ENCODE measurements at places on chromosomes 5 and 9. TPM values are rescaled to one million over a fixed set of nuclear protein-coding genes. Genes with fewer than 3 reads are reported as not detected.
A peak's percentile ranks its signal among the peaks of the same experiment; 100 is the strongest.

The GFI1B gene
- total RNA-seq: 0.19 TPM

DNA sequence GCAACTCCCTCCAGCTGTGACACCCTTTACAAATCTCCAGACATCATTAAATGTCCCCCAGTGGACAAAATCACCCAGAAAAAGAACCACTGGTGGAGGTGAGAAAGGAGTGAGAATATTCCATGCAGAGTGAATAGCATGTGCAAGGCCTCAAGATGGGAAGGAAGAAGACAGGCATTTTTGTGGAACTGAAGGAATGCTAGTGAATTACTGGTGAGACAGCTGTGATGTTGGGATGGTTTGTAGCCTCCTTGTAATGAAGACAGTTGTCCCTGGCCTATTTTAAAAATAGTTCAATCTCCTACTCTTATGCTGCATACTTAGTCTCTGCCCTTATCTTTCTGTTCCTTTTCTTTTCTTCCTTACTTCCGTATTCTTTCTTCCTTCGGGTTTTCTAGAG is 124.9 kb upstream of the RPS23 start:
- DNase-seq: no peak

- DNase-seq: peak; percentile 68
These were observed 383.7 kb upstream of the TRPC7 start for GRCh38 chr5:136749016-136749415.

DNA sequence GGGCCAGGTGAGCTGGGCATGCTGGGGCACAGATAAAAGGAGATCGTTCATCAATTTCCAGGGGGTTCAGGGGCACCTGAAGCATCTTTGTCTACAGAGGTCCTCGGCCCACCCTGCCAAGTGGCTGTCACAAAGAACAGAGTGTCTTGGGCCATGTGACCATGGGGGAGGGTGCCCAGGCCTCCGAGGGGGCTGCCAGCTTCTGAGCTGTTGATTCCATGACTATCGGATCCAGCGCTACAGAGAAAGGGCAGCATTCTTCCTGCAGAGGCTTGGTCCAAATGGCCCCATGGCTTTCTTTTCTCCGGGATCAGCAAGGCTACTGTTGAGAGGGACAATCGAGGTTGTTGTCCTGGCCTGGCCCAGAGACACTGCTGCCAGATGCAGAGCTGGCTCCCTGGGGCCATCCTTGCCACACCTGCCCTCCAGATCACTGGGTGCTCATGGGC is 289.2 kb downstream of the ZSWIM6 start:
- no peak for DNase-seq

DNA sequence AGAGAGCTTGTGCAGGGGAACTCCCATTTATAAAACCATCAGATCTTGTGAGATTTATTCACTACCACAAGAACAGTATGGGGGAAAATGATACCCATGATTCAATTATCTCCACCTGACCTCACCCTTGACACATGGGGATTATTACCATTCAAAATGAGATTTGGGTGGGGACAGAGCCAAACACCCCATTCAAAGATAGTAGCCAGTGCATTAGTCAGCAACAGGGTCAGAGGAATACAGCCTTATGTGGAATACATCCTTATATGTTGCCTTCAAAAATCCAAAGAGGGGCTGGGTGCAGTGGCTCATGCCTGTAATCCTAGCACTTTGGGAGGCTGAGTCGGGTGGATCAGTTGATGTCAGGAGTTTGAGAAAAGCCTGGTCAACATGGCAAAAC is 563.2 kb downstream of the CCDC171 start:
- no peak for DNase-seq

DNA sequence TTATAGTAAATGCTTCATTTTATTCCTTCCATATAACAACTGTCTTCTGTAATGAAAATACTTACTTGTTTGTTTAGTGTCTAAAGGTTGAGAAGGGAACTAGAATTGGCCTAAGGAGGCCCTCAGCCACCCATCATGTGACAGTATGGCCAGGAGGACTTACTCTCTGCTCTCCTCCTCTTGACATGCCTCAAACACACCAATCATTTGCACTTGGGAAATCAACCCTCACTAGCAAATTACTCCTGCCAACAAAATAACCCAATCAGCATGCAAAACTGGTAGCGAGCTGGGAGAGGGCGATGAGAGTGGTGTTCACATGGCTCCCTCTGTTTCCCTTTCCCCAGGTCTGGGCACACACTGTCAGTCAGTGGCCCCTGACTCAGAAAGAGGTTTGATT is 58.6 kb upstream of the MEF2C start:
- DNase-seq: no peak

DNA sequence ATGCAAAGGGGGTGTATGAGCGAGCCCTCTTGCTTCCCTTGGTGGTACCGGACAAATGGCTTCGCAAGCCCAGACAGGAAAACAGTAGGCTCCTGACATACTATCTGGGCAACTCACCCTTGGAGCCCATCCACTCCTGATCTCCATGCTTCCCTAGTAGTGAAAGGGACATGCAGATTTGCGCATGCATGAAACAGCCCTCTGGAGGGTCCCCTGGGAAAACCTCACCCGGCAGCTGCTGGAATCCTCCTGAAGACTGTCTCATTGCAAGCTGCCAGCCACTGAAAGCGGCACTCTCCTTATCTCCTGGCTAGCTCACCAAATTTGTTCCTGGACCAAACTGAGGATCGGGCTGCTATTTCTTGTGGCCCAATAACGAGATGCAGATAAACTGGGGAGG is 10.2 kb downstream of the ZNF169 start:
- no peak for DNase-seq
